ENCODE measurements at places on chromosomes 13 and 19. TPM values are rescaled to one million over a fixed set of nuclear protein-coding genes. Genes with fewer than 3 reads are reported as not detected.
A peak's percentile ranks its signal among the peaks of the same experiment; 100 is the strongest.

GRCh38 chr13:80313668-80314256, 27.2 kb downstream of the SPRY2 start:
- H3K27me3 ChIP-seq: no peaks in the 10 kb centered on the region
- no peaks in the 10 kb centered on the region for H3K36me3 ChIP-seq
- DNase-seq: no peak
- no peaks in the 10 kb centered on the region for H3K4me1 ChIP-seq
- no peak overlapping the region for H3K4me3 ChIP-seq

DNA sequence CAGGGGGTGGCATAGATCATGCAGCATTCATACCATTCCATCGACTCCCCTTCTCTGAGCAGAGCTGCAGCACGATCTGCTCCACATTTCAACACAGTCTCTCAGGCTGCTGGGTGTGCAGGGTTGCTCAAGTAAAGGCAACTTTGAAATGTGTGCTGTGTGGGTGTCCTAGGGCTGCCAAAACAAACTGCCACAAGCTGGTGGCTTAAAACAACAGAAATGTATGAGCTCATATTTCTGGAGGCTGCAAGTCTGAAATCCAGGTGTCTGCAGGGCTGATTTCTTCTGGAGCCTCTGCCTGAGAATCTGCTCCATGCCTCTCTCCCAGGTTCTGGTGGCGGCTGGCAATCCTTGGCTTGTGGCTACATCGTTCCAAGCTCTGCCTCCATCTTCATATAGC, 63.7 kb upstream of the WDFY2 start:
- peaks cover 21% of the 10 kb centered on the region for H3K4me1 ChIP-seq
- no peaks in the 10 kb centered on the region for H3K27me3 ChIP-seq
- no peak overlapping the region for H3K27ac ChIP-seq
- no peak for DNase-seq
- H3K36me3 ChIP-seq: peaks cover 2% of the 10 kb centered on the region

GRCh38 chr13:46666727-46667456, 113.9 kb downstream of the LRCH1 start:
- H3K27ac ChIP-seq: peak overlapping the region; percentile 90
- H3K27me3 ChIP-seq: no peaks in the 10 kb centered on the region
- peak overlapping the region; percentile 74 for H3K4me3 ChIP-seq

GRCh38 chr19:49774969-49775368, 8.2 kb downstream of the AP2A1 start:
- H3K4me3 ChIP-seq: no peak overlapping the region
- no peak for DNase-seq
- H3K27ac ChIP-seq: no peak overlapping the region
- no peaks in the 10 kb centered on the region for H3K27me3 ChIP-seq

GRCh38 chr13:73973156-73973555, 161.0 kb downstream of the KLF12 start:
- H3K4me1 ChIP-seq: peaks cover 31% of the 10 kb centered on the region
- no peak for DNase-seq
- H3K27ac ChIP-seq: no peak overlapping the region
- no peak overlapping the region for H3K4me3 ChIP-seq

DNA sequence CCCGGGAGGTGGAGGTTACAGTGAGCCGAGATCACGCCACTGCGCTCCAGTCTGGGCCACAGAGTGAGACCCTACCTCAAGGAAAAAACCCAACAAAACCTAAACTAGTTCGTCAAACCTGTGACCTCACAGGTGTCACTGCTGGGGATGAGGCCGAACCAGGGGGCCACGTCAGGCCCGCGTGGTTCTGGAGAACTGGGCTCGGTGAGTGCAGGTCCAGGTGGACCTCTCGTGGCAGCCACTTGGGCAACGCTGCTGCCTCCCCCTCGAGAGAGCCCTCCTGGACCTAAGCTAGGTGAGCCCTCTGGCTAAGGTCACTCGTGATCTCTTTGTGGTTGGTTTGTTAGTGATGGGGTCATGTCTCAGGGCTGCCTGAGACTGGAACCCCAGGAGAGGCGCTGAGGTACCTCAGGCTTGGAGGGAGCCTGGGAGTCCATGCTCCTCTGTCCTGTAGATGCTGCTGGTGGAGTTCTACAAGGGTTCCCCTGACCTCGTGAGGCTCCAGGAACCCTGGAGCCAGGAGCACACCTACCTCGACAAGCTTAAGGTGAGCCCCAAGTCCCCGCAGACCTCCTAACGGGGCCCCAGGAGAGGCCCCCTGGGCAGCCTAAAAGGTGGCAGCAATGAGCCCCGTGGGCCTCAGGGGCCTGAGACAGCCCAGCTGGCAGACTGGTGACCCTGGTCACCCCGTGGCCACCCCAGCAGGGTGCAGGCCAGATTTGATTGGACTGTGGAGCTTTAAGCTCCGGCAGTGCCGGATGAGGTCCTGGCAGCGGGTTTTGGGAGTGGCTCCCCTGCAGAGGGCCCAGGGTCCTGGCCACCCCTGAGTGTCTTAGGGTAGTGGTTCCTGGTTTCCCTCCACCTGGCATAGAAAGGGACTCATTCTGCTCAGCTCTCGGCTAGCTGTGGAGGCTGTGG, 15.6 kb downstream of the MPND start:
- DNase-seq: no peak
- no peaks in the 10 kb centered on the region for H3K27me3 ChIP-seq
- H3K36me3 ChIP-seq: peaks cover 5% of the 10 kb centered on the region
- H3K4me1 ChIP-seq: no peaks in the 10 kb centered on the region
- no peak overlapping the region for H3K4me3 ChIP-seq

GRCh38 chr13:113511361-113511760, 20.9 kb upstream of the DCUN1D2 start:
- H3K36me3 ChIP-seq: no peaks in the 10 kb centered on the region
- no peaks in the 10 kb centered on the region for H3K27me3 ChIP-seq
- no peak overlapping the region for H3K27ac ChIP-seq
- no peak for DNase-seq
- no peaks in the 10 kb centered on the region for H3K4me1 ChIP-seq

DNA sequence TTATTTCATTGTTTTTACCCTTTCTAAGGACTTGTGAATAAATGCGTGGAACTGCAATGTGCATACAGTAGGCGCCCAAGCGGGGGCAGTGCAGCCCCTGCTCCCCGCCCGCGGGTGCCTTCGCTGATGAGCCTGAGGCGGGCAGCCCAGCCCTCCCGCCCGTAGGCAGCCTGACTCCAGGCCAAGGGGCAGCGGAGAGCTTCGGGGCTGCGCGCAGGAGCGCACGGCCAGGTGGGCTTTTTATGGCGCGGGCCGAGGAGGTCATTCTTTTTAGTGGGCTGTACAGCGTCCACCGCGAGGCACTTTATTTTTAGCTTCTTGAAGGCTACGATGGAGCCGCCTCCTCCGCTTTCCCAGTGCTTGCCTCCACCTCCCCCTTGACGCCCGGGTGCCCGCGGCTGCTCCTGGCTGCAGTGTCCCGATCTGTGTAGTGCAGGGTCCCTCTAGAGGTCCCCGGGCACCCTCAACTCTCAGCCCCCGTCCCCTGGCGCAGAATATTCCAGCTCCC, 60.5 kb downstream of the CCNE1 start:
- peak overlapping the region; percentile 75 for H3K4me3 ChIP-seq
- peak; percentile 39 for DNase-seq
- no peaks in the 10 kb centered on the region for H3K4me1 ChIP-seq
- no peak overlapping the region for H3K27ac ChIP-seq
- peaks cover 1% of the 10 kb centered on the region for H3K36me3 ChIP-seq

OR7C1 gene
- total RNA-seq: not detected

GRK1 gene
- total RNA-seq: 0.22 TPM
